ENCODE measurements at places on chromosomes 13 and 19.

- no peak for DNase-seq
Observed at GRCh38 chr13:60351855-60352615, 45.0 kb upstream of the TDRD3 start.

GRCh38 chr19:17757125-17757524 lies 5.8 kb downstream of the FCHO1 start:
- peak; percentile 72 for DNase-seq

DNA sequence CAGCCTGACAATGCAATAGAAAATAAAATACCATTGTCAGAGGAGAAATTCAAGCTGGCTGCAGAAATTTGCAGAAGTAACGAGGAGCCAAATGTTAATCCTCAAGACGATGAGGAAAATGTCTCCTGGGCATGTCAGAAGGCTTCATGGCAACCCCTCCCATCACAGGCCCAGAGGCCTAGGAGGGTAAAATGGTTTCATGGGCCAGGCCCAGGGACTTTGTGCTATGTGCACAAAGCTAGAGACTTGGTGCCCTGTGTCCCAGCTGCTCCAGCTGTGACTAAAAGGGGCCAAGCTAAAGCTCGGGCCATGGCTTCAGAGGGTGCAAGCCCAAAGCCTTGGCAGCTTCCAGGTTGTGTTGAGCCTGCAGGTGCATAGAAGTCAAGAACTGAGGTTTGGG lies 431.7 kb downstream of the LMO7 start:
- no peak for DNase-seq

DNA sequence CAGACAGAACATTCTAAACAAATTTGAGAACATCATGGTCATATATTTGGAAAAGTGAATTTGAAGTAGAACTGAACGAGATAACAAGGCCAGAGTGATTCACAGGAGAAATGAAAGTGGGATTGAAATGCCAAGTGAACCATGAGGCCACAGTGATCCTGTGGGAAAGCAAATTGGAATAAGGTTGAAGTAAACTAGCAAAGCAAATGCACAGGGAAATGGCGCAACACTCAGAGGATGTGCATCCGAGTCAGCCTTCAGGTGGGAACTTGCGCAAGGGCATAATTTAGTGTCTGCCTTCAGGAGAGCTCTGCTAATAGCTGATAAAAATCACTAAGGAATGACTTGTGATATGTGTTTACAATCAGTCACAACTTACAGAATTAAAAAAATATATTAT lies 696.6 kb downstream of the LIG4 start:
- peak; percentile 13 for DNase-seq

DNA sequence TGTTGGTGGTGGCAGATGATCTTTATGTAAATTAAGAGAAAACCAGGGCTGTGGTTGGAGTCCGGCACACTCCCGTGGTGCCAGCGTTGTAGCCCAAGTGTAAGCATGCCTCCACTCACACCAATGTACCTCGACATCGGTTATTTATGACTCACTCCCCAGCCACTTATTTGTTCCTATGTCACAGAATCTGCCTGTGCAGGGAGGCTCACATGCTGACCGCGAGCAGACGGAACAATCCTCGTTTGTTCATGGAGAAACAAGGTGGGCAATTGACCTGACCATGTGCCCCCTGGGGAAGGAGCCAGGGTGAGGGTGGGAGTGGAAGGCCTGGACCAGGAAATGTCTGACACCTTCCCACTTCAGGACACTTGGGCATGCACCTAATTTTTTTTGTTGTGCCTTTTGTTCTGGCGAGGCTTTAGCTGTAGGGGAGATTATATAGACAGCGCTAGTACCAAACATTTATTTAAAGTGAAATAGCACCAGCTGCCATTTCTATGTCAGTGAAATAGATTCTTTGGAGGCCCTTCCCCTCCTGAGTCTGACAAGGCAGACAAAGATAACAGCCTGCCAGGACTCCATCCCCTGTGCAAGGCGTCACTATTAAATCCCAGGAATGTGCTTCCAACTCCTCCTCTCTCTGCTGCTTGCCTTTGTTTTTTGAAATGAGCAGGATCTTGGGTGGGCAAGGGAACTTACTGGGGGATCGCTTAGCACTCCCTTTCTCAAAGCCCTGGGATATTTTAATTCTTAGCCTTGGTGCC lies 394.2 kb downstream of the FGF9 start:
- DNase-seq, result peak; percentile 44

DNA sequence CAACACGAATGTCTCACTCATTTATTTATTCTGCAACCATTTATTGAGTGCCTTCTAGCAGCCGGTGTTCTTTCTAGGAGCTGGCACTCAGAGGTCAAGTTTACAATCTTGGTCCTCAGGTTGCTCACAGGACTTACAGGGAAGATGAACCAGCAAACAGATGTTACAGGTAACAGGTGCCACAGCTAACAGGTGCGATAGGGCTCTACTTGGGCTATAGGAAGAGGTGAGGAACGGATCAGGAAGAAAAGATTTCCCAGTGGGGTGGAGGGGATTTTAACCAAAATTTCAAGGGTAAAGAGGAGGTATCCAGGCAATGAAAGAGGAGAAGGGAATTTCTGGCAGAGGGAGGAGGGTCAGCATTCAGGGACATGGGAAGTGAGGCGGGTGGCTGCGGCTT lies 87.3 kb upstream of the FARP1 start:
- DNase-seq, result peak; percentile 73
